Breast epithelium (tissue), 4 donors: ENCODE measurements at places on chromosomes 12 and 14.

DNA sequence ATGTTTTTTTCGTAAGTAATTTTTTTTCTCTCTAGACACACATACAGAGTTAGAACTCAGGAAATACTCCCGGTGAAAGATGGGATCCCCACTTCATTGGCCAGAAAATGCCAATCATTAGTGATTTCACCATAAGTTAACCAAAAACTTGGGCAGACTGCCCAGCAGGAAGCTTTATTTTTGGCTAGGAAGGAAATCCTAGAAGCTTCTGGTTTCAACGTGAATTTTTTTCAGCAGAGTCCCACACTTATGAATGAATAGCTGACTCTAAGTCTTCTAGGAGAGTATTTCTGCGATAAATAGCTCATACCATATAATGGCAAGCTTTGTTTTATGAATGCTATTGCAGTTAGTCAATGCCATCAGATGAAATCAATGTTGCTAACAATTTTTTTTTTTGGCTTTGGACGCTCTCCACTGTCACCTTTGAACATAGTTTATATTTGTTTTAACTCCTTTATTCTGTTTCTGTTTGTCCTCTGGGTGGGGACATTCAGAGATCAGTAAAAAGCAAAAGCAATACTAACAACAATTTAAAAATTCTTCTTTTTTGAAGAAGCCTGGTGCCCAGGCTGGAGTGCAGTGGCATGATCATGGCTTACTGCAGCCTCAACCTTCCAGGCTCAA lies 9.5 kb downstream of the PPP1CC start:
- no peak for DNase-seq

GRCh38 chr12:51591016-51591901 lies at the start of gene SCN8A:
Gene SCN8A (plus strand): TSS chr12:51591233. CDS start chr12:51662818, 71,585 bp downstream.
- DNase-seq = no peak

DNA sequence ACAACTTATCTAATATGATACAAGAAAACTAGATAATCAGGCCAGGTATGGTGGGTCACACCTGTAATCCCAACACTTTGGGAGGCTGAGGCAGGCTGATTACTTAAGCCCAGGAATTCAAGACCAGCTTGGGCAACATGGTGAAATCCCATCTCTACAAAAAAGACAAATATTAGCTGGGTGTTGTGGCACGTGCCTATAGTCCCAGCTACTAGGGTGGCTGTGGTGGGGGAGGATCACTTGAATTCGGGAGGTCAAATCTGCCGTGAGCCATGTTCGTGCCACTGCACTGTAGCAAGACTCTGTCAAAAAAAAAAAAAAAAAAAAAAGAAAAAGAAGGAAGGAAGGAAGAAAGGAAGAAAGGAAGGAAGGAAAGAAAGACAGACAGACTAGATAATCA lies 27.0 kb downstream of the ZCRB1 start:
- DNase-seq = no peak

DNA sequence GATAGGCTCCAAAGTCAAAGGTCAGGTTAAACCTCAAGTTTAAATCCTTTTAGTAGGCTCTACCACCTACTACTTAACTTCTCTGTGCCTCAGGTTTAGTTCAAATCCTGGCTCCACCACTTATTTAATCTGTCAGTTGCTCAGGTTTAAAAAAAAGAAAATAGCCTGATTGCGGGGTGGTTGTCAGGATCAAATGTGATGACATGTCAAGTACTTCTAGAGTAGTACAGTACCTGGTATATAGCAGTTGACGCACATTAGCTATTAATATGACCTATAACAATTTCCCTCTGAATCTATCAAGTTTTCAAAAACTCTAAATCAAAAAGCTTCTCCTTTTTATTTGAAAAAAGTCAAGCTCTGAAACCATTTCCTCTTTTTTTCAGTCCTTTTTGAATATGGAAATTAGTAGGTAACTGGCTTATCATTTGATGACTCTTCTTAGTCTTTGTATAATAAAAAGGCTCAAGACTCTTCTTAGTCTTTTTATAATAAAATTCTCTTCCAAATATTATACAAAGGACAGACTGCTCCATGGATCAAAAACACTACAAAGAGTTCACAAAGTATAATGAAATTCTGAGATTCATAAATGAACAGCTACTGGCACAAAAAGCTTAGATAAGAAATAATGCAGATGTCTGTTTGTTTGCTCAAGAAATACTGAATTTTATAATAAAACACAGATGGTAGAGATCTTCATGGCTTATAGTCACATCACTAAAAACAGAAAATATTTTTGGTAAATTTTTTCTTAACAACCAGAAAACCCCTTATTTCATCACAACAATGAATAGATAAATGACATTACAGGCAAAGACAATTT lies 5.0 kb downstream of the OSBPL8 start:
- no peak for DNase-seq

DNA sequence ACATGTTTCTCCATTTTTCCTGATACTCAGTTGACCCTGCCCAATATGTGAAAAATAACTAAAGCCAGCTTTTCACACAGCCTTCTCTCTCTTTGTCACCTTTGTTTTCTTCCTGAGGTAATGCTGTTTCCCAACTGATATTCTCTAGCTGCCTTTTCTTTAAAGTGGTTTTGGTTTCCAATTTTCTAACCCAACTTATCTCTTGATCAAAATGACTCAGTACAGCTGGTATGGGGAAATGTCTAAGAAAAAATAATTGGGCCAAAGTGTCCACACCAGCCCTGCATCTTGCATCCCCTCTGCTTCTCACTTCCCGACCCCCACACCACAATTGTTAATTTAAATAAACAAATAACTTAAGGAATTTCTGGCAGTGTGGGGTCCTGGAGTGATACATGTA lies 193.8 kb downstream of the SYT1 start:
- no peak for DNase-seq

- DNase-seq = no peak
These were observed 21.5 kb upstream of the YARS2 start for GRCh38 chr12:32777159-32777558.

- no peak for DNase-seq
These were observed 24.6 kb upstream of the LTBP2 start for GRCh38 chr14:74636424-74637177.

DNA sequence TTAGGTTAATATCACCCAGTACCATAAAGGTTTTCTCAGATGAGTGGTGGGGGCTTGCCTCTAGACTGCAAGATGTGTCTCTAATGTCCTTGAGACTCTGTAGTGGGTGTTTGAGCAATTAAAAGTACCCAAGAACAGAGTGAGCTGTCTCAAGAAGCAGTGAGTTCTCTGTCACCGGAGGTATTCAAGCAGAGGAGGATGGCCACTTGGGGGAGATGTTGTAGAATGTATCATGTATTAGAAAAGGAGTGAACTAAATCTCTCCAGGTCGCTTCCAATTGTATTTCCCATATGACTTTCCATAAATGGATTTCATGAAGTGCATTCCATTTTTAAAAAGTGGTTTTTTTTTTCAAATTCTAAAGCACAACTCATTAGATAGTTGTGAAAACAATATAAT lies 35.0 kb downstream of the SLC17A8 start:
- DNase-seq = no peak

DNA sequence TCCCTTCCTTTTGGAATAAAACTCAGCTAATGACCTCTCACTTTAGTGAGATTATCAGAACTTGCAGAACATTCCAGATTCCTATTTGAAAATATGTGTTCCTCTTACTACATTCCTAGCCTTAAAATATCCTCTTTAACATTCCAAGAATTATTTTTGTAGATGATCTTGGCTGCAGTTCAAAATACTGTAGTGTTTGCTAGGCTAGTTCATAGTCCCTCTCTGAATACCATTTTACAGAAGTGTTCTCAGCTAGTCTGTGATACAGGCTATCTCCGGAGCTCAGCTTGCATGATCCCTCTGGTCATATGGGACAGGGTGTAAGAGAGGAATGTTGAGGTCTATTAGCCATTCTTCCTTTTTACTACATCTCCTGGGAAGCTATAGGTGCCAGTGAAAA lies 17.6 kb upstream of the GPR33 start:
- DNase-seq = no peak

- DNase-seq = no peak
These were observed 110.4 kb upstream of the RFLNA start for GRCh38 chr12:124184456-124184855.

GRCh38 chr14:104610749-104611310 lies 6.3 kb upstream of the TMEM179 start:
- peak; percentile 40 for DNase-seq

DNA sequence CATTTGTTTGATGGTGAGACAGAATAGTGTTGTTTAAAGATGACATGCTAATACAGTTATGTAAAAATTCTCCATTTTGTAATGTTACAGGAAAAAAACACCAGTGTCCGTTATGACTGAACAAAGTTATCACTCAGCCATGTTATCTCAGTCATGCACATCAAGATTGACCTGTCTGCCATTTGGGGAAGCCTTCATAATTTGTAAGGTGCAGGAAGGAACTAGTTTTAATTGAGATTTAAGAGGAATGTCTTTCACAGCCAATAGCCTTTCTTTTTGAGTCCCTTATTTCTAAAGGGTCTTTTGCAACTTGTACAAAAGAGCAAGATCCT lies 432.2 kb downstream of the RAD51B start:
- no peak for DNase-seq

DNA sequence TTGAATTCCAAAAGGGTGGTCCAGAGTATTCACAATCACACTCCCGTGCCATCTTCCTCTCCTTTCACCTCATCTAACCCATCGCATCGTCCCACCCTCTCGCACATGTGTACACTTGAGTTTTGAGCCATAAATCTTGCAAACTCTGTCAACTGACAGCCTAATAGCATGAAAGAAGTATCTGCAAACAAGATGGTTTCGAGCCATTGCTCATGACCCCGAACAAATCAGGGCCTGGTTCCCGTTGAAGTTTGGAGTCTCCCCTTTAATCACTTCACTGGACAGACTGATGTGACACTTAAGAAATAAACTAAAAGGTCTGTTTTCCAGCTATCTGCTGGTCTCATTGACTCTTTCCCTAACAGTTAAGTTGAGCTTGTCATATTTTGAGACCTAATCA lies 223.6 kb upstream of the SOX5 start:
- DNase-seq = no peak

DNA sequence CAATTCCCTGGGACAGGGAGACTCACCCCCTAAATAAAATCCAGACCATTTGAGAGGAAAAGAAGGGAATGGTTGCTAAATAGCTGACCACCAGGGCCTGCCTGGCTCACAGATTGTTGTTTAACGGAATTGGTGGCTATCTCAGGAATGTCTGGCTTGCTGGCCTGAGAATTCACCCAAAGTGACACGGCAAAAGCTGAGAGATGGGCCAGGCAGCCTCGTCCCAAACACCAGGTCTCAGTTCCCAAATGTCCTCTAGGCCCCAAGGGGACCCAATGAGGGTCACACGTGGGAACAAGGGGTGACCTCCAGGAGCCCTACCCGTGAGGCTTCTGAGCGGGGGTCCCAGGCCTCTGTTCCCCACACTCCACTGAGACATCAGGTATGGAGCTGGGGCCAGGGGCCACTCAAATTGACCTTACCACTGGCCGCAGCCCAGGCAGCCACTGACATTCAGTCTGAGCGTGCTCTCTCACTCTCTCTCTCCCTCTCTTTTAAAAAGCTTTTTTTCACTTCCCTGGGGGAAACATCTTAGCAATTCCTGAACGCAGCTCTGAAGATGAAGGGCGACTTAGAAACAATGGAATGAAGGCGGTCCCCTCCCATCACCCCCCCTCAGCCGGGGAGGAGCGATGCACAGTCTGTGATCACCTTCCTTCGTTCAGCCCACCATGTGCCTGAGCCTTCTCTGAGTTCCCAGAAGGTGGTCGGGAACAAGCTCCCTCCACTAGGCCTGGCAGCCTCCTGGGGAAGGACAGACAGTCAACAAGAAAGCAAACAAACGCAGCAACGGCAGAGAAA lies 131.2 kb downstream of the SCARB1 start:
- DNase-seq = no peak

DNA sequence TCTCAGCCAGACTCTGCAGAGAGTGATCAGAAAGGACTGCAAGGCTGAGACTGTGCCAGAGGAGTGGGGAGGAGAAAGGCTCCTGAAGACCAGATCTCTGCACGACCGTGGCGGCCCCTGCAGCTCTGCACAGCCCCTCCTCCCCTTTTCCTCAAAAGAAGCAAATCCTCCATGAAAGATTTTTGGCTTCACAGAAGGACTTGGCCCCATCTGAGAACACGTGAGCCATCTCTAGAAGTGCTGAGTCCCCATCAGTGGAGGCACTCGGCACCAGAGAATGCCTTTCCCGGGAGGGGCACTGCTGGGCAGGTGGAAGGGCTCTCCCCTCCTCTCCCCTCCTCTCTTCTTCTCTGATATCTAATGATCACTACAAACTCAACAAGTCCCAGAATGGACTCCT lies 6.8 kb downstream of the FIGNL2 start:
- no peak for DNase-seq

GRCh38 chr14:88049936-88050335 lies 45.0 kb downstream of the GPR65 start:
- DNase-seq = no peak

DNA sequence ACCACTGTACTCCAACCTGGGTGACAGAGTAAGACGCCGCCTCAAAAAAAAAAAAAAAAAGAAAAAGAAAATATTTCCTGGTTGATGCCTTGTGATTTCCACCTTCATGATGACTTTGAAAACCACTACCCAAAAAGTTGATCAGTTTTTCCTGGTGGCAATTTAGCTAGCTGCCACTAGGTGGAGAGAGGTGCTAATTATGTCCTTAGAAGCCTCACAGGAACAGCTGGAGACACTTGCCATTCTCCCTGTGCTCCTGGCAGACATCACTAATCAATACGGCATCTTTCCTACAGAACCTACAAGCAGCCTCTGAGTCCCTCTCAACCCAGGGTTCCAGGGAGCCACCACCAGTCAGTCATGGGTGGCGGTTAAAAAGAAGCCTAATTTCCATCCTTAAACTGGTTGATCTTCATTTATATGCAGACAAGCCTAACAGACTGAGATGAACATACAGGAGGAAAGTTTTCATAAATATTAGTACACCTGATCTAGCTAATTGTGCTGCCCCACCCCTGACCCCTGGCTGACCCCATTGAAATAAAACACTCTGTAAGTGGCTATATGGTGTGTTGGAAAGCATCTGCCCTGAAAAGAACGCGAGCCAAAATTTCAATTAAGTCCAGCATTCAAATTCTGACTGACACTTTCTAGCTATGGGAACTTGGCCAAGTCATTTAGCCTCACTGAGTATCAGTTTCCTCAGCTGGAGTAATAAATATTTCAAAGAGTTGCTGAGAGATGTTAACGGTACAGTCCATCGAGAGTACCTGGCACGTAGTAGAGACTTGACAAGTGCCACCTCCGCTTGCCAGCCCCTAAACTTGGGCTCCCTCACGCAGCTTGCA lies 6.2 kb upstream of the OAS1 start:
- DNase-seq = peak; percentile 26

- no peak for DNase-seq
These were observed 222.1 kb downstream of the C12orf42 start for GRCh38 chr12:103273645-103274044.

- DNase-seq = no peak
These were observed 25.6 kb downstream of the PRKAB1 start for GRCh38 chr12:119693511-119693910.

DNA sequence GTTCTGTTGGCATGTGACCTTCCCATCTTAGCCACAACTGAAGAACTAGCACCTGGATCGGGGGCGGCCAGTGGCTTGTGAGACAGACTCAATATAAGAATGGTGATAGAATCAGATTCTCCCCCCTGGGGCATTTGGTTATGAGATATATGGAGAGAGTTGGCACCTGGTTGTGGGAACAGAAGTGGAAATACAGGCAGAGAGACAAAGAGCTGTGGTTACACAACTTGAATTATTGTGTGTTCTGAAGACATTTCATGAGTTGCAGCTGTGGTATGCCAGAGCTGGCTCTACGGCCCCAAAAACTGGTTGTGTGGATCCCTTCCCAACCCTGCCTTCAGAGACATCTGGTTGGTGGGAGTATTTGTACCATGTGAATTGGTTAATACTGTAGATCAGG lies 2.9 kb upstream of the MSRB3 start:
- no peak for DNase-seq

- no peak for DNase-seq
These were observed 8.8 kb downstream of the BDKRB1 start for GRCh38 chr14:96264853-96265252.
